LHCN-M2 (cell line): ENCODE measurements at places on chromosomes 1 and 21. TPM values are rescaled to one million over a fixed set of nuclear protein-coding genes. Genes with fewer than 3 reads are reported as not detected.
A peak's percentile ranks its signal among the peaks of the same experiment; 100 is the strongest.

GRCh38 chr1:182718311-182718710 is 33.9 kb upstream of the RGS8 start:
- peak; percentile 15 for DNase-seq

PLA2G2A gene
- total RNA-seq, result not detected in 2 replicates

TMEM240 gene
- 0.63 and 0.83 TPM in 2 replicates for total RNA-seq

GRCh38 chr1:175493321-175494010 is 249.9 kb downstream of the TNR start:
- DNase-seq, result no peak

C1QB gene
- total RNA-seq, result not detected in 2 replicates

- no peak for DNase-seq
These were observed 1181.9 kb upstream of the PRMT6 start for GRCh38 chr1:105874621-105875020.

DNA sequence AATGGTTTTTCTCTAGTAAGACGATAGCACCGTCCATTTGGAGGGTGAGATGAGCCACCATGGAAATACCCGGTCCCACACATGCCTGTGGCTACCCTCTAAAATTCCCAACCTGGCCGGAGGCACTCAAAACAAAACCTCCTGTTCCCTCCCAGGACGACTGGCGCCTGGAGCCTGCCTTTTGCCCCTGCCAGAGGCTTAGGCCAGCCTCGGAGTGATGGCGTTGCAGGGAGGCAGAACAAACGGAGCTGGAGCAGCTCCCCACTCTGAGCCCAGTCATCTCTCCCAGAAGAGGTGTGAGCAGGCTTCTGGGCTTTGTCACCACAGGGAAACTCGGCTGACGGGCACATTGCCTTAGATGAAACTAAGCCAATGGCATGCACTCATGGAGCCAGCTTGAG is 213.7 kb upstream of the HOOK1 start:
- peak; percentile 97 for DNase-seq

DNA sequence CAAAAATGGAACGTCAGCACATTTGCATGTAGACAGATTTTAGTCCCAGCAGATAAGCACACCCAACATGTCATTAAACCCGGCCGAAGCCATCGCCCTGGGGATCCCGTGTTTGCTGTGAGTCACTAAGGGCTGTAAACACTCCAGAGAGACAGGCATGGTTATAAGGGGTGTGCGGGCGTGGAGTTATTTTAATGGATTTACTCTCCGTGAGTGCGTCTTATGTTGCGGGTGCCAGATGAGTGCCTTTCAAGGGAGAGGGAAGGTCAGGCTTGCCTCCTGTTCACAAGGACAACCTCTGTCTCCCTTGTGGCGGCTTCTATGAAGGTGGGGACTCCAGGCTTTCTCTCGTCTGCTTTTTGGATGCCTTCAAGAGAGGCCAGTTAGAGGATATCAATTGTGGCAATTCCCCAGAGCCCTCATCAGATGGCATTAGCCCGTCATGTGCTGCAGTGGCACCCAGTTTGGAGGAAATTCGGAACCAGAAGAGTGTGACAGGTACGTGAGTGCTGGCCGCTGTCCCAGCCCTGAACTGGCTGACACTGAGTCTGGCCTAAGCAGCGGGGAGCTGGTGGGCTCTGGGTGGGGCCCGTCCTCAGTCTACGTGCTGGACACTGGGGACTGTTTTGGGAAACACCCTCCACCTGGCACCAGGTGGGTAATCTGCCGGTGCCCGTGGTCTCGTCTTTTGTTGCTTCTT is 223.8 kb upstream of the TMEM51 start:
- DNase-seq, result peak; percentile 65

GRCh38 chr1:201628490-201628889 is 89.6 kb downstream of the NAV1 start:
- no peak for DNase-seq

GRCh38 chr1:33364565-33364918 is 43.6 kb upstream of the A3GALT2 start:
- DNase-seq, result no peak

DNA sequence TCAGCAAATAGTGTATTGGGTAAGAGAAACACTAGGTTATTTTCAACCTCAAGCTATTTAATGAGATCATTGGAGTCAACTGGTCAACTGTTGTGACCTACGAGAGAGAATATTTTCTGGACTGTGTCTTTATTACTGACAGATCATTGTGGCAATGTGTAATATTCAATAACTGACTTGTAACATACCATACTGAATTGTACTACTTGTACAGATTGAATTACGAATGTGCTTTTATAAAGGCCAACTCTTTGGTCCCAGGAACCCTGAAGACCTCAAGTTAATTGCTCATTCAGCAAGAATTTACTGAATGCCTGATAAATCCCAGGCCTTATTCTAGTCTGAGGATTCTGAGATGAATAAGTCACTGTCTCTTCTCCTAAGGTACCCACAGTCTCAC is 56.1 kb upstream of the CAMK1G start:
- peak; percentile 90 for DNase-seq

DNA sequence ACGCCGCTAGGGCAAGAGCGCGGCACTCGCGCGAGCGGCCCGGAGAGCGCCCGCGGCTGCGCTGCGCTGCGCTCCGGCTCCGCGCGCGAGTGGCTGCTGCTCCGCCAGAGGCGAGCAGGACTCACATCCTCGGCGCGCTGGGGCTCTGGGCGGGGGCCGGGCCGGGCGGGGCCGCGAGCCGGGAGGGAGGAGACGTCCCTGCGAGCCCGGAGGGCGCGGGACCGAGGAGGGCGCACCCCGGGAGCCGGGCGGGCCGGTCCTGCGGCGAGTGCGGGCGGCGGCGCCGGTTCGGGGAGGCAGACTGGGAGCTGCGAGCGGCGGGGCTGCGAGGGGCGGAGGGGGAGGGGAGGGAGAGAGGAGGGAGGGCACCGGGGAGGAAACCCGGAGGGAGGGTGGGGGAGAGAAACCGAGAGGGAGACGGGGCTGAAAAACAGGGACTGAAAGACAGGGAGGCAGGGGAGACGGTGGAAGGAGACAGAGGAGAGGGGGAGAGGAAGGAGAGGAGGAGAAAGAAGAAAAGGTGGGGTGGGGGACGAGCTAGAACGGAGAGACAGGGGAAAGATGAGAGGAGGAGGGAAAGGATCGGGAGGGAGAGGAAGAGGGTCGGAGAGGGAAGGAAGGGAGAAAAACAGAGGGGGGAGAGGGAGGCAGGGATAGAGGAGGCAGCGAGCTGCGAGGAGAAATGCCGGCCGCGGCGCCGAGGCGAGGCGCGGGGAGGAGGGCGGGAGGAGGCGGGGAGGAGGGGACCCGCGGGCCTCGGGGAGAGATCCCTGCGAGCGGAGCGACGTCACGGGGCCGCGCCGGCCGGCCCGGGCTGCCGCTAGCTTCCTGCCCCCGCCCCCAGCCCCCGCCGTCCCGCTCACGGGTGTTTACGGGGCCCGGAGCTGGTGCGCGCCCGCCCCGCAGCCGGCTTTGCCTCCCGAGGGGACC is at the start of gene CAMK2N1:
TSS of gene CAMK2N1 (minus strand) at position 684 of the 930 bp plus-strand sequence. CDS start 831 bp downstream, outside the sequence.
- peak; percentile 61 for DNase-seq

- DNase-seq, result no peak
These were observed 14.0 kb upstream of the CTPS1 start for GRCh38 chr1:40965531-40965930.

GRIK1 gene
- total RNA-seq, result not detected in 2 replicates

DNA sequence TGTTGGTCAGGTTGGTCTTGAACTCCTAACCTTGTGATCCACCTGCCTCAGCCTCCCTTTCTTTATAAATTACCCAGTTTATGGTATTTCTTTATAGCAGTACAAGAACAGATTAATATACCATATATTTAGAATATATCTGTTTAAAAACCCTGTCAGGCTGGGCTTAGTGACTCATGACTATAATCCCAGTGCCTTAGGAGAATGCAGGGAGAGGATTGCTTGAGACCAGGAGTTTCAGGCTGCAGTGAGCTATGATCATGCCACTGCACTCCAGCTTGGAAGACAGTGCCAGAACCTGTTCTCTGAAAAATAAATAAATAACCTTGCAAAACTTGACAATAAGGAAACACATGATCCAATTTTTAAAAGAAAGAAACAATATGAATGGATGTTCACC is 43.9 kb downstream of the ZNF684 start:
- DNase-seq, result no peak

- peak; percentile 61 for DNase-seq
These were observed 237.9 kb downstream of the USP25 start for GRCh38 chr21:15967661-15968060.

PGLYRP3 gene
- total RNA-seq, result not detected in 2 replicates

FCAMR gene
- total RNA-seq, result not detected in 2 replicates

GRCh38 chr1:242797856-242798255 is 273.4 kb upstream of the PLD5 start:
- DNase-seq, result no peak

DNA sequence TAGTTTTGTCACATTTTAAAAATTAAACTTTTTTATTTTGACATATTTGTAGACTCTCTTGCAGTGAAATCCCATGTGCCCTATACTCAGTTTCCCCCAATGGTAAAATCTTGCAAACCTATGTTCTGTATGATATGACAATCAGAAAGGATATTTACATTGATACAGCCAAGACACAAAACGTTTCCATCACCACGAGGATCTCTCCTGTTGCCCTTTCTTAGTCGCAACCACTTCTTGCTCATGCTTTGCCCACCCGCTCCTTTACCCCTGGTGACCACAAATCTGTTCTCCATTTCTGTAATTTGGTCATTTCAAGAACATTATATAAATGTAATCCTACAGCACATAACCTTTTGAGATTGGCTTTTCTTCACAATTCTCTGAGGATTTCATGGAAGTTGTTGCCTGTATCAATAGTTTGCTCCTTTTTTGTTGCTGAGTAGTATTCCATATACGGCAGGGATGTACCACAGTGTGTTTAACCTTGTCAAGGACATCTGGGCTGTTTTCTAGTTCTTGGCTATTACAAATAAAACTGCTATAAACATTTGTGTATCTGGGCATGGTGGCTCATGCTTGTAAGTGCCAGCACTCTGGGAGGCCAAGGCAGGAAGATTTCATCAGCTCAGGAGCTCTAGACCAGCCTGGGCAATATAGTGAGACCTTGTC is 14.0 kb upstream of the BATF3 start:
- no peak for DNase-seq

- peak; percentile 45 for DNase-seq
These were observed 228.9 kb upstream of the TMEM51 start for GRCh38 chr1:14924455-14925331.

- no peak for DNase-seq
These were observed 10.7 kb downstream of the MR1 start for GRCh38 chr1:181044449-181044966.

DNA sequence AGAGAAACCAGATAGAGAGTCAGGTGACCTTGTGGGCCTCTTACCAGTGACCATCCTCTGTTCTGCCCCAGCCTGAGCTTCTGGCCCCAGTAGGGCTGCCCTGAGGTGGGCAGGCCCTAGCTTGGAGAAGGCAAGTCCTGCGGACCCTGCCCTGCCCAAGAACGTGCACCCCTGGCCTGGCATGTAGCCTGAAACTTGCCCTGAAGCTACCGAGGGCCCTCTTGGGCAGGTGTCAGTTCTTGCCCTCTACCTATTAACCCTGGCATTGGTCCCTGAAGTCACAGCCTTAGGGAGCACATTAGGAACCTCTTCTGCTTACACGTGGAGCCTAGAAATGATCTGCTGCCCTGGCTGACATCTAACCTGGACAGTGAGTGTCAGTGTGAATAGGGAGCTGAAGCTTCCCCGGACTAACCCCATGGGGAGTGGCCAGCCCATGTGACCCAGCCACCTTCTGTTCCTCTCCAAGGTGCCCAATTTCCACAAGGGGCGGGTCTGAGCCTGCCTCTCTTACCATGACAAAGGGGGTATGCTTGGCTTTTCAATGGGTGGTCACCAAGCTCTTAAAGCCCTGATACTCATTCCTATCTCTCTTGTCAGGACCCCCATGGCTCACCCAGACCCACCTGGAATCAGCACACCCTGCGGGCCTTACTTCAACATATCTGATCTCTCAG is 163.0 kb downstream of the ZSCAN20 start:
- no peak for DNase-seq

DNA sequence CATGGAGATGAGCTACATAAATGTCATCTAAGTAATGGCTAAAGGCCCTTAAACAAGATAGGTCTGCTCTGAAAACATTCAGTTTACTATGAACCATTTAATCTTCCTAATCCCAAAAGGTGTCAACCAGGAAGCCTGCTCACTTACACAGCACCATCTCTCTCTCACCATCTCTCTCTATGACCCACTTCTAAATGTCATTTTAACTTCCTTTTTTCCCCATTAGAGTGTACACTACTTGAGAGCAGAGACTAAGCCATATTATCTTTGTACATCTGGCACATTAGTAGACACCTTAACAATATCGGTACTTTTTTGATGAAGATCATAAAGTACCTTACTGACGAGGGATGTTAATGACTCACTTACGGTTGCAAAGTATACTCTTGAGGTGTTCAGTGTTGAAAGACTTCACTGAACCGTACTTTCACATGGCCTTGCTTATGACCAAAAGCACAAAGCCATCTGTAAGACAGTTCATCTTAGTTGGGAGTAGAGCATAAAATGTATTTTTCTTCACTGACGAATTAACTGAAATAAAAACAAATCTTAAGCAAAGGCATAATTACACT is 25.4 kb downstream of the FBXO42 start:
- DNase-seq, result no peak

KIAA1614 gene
- 5.9 and 7.1 TPM in 2 replicates for total RNA-seq

- peak; percentile 52 for DNase-seq
These were observed 124.8 kb downstream of the AK5 start for GRCh38 chr1:77406661-77407060.

TSACC gene
- not detected in 2 replicates for total RNA-seq

MPZ gene
- 10.7 TPM in 2 replicates for total RNA-seq

HYI gene
- total RNA-seq, result 32.8 and 32.9 TPM in 2 replicates

DNA sequence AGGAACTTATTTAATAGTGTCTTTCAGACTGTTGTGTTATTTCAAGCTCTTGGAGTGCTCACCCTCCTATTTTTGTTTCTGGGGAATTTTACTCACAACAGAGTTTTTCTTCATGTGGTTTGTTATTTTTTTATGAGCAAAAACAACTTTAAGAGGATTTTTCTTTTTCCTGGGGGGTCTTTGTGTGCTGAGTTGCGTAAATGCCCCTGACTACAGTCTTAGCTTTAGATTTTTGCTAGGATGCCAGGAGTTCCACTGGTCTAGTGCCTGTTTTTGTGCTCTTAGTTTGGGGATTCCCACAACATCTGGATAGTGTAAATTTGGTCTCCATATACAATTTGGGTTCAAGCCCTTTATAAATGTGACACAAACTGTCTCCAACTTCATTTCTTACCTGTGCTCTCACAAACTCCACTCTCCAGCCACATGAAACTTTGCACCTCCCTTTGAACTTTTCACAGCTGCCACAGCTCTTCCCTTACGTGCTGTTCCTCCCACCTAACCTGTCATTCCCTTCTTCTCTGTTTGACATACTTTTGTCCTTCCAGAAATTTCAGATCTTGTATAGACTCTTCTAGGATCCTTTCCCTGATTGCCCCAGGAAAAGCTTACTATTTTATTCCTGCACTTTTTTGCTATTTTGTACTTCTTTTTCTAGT is 180.2 kb downstream of the CRB1 start:
- no peak for DNase-seq

SIM2 gene
- 8.1 and 9.1 TPM in 2 replicates for total RNA-seq

GRCh38 chr1:233364695-233365539 is 37.4 kb downstream of the MAP3K21 start:
- peak; percentile 8 for DNase-seq

GRCh38 chr1:65039066-65039465 is 72.7 kb upstream of the JAK1 start:
- no peak for DNase-seq
